ENCODE measurements at places on chromosomes 7 and 10.

- no peak for DNase-seq
These were observed 93.0 kb downstream of the TNS3 start for GRCh38 chr7:47488969-47489342.

- DNase-seq, result no peak
These were observed 52.0 kb downstream of the C10orf90 start for GRCh38 chr10:126618466-126618865.

GRCh38 chr7:99031496-99031895 lies 112.4 kb downstream of the SMURF1 start:
- DNase-seq, result no peak

GRCh38 chr7:155530601-155531000 lies 15.8 kb downstream of the CNPY1 start:
- no peak for DNase-seq

GRCh38 chr7:40156988-40157387 lies 22.2 kb downstream of the SUGCT start:
- DNase-seq, result no peak

DNA sequence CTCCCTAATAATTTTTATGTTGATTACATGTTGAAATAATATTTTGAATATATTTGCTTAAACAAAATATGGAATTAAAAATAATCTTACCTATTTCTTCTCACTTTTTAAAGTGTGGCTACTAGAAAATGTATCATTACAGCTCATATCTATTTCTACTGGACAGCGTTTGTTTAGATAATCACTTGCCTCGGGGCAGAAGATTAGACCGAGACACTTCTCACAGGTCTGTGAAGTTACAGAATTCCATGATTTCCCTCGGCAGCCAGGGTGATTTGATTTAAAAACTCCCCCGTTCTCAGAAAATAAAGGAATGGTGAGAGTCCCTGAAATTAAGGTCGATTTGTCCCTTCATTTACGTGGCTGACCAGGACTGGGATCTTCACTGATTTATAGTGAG lies 162.5 kb downstream of the DGKI start:
- no peak for DNase-seq

DNA sequence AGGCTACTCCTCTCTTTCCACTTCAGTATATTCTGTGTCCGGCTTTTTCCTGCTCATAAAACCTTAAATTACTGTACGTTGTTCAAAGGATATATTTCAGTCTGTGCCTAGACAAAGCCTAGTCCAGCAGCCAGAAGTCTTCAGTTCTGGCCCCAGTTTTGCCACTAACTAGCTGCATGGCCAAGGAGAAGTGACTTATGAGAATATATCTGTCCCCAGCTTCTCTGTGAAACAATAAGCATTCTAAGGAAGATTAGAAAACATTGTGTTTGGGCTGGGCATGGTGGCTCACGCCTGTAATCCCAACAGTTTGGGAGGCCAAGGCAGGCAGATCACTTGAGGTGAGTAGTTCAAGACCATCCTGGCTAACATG lies 105.0 kb upstream of the HDAC9 start:
- no peak for DNase-seq

GRCh38 chr7:104976966-104977636 lies 36.9 kb upstream of the KMT2E start:
- no peak for DNase-seq

- no peak for DNase-seq
These were observed 239.5 kb upstream of the PPP1R3A start for GRCh38 chr7:114158275-114158674.

DNA sequence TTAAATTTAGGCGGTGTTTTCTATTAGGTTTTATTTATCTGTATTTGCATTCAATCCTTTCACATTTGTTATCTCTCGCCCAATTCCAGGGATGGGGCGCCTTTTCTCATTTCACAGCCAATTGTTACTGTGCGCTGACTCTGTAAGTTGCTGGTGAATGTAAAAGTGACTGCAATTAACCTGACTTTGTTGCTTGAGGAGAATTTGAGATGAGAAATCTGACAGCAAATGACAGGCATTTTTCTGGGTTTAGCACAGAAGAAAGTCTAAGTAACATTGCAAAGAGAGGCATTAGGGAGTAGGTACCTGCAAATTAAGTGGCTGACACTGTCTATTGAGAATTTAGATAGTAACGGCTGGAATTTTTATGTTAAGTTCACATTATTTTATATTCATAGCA lies 16.6 kb downstream of the FOXP2 start:
- DNase-seq, result no peak

DNA sequence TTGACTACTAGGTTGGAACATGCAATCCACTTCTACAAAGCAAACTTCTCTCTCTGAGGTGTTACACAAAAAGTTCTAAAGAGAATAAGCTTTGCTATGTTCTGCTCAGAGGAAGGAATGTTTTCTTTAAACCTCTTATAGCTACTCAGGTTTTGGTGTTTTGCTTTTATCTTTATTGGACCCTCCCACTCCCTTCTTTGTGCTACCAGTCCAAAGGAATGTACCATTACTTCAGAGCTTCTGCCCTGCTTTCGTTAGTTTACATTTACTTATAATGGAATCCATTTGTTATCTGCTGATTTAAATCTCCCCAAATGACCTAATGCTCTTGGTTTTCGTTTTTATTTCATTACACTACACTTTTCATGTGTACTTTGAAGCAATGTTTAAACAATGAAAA lies 154.9 kb downstream of the ATE1 start:
- DNase-seq, result no peak

GRCh38 chr10:104300002-104300735 lies 31.2 kb downstream of the GSTO2 start:
- no peak for DNase-seq

DNA sequence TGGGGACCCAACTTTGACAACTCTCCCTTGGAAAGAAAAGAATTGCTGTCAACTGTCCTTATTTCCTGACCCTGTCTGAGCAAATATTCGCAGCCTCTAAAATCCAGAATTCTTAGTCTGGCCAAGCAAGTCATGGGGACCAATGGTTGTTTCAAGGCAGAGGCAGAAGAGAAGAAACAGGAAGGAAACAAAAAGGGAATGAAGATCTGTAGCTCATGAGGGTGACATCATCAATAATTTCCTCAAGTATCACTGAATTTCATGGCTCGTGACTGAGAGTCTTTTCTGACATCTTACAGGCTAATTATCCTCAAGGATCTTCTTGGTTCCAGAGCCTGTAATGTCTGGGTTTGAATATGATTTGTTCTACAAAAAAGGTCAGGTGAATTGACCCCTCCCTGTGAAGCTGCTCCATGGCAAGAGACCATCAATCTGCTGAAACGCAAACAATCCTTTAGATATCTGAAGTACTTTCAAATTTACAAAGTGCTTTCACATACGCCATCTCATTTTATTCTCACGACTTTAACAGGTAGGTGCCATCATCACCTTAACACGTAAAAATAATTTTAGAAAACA lies 5.8 kb downstream of the CDK6 start:
- DNase-seq, result no peak

DNA sequence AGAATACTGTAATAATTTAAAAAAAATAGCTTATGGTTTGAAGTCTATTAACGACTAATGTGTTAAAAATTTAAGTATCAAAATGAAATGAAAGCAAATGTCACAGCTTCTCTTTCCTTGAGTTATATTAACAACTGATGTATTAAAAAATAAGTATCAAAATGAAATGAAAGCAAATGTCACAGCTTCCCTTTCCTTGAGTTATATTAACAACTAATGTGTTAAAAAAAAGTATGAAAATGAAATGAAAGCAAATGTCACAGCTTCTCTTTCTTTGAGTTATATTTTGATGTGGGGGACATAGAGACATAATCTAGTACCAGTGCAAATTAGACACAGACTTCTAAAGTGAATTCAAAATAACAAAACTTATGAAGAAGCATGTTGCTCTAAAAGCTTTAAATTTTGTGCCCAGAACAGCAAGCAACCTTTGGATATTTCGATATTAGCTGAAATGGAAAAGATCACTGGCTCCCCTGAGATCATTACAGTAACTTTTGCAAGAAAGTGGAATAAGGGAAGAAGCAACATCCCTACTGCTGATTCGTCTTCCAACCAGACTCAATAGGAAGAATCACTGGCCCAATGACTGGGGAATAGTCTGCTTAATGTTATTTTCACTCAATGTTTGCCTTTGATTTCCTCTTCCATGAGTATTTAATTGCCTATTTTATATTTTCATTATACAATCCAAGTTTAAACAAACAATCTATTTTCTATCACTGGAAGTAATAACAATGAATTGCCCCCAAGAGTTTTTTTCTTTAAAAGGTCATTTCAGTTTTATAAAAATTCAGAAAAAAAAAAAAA lies 8.0 kb downstream of the SKAP2 start:
- no peak for DNase-seq

DNA sequence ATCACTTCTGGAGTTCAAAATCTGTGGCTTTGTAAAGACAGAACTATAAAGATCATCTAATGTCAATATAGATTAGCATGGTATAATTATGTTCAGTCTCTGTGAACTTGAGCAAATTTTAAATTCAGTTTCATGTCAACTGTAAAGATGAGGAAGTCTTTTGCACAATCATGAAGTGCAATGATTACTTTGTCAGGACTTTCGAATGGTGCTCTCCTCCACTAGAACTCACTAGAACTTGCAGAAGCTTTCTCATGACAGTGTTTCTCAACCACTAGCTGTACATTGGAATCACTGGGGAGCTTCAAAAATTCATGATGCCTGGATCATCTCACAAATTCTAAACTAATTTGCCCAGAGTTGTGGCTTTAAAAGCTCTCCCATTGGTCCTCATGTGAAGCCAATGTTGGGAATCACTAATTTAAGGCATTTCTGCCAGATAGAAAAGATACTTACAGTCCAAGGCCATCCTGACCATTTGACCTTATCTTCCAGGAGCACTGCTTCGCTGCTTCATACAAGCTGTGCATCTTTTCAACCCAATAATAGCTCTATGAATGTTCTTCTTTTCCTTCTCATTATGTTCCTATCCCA lies 12.9 kb downstream of the OR2AE1 start:
- DNase-seq, result no peak

GRCh38 chr10:484925-485661 lies 204.4 kb downstream of the DIP2C start:
- DNase-seq, result no peak

- DNase-seq, result no peak
These were observed 87.9 kb downstream of the CUX1 start for GRCh38 chr7:101905203-101905865.

DNA sequence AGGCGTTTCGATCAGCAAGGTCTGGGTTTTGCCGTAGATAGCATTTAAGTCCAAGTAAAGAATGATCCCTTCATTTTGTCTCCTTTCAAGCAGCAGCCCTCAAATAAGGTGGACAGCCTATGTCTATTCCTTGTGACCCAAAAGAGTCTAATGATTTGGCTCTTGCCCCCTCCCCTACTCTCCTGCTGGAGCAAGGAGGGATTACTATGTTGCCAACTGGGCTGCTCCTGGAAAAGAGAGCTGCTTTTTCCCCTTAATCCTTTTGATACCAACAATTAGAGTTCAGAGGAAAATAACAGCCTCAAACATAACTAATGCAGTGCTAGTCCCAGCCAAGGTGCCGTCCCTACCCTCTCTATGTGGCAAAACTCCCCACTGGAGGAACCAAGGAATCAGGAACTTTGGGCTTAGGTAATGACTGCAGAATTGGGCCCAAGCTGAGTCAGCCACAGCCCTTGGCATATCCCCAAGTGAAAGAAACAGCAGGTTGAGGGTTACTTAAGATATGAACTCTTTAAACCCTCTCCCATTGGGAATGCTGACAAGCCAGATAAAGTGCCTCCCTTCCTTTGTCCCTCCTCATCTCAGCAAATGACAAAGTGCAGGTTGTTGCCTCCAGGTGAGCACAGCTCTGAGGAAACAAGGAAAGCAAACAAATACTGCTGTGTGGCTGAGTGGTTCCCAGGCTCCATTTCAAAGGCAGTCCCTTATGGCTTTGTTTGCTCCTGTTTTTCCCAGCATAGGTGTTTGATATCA lies 643.7 kb downstream of the INHBA start:
- DNase-seq, result no peak

- no peak for DNase-seq
These were observed 45.7 kb upstream of the PTPRN2 start for GRCh38 chr7:158633055-158633956.

GRCh38 chr7:74311305-74311744 lies 22.1 kb downstream of the CLIP2 start:
- DNase-seq, result no peak

GRCh38 chr7:131357282-131357880 lies 29.7 kb downstream of the MKLN1 start:
- DNase-seq, result no peak

- no peak for DNase-seq
These were observed 208.8 kb downstream of the KCNMA1 start for GRCh38 chr10:77428691-77429395.

DNA sequence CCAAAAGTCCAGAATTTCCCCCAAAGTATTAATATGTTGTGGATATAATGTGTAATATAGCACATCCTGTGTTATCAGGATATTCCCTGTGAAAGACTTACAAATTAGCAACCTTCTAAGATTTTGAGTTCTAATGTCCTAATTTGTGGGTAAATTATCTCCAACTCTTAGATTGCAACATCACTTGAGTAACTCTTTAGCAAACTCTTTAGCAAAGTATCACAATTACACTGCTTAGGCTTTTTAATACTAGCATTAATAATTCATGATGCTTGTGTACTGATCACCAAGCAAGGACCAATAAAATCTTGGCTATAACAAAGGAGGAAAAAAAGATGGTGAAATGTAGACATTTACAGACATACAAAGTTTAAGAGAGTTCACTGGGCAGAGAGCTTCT lies 27.7 kb downstream of the HIP1 start:
- DNase-seq, result no peak

GRCh38 chr7:132154695-132155471 lies 421.4 kb downstream of the PLXNA4 start:
- no peak for DNase-seq

DNA sequence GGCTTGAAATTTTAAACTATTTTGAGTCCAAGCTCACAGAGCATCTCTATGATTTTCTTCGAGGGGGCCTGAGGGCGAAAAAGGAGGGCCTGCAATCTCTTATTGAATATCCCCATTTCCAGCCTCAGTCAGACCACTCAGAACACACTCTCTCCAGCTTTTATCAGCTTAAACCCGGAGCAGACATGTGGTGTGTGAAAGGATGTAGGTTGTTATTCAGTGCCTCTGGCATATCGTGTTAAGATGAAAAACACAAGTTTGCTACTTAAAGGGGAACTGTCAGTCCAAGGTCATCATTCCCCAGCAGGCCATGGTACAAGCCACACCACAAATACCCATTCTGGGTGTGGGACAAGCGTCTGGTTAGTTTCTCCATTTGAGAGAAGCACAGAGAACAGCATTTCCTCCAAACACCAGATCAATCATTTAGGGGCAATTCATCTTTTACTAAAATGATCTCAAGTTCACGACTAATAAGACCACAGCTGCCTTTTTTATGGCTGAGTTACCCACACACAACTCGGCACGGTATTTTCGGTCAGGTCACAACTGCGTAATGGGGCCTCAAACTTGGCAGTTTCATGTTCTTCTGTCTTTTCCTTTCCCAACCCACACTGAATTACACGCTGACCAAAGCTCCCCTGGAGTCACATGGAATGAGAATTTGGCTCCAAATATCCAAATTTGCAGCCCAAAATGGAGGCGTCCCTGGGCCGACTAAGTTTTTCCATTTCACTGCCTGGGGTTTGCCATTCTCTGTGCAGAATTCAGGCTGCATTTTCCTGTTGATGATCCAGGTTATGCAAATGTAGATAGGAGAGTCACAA lies 188.4 kb downstream of the SEM1 start:
- no peak for DNase-seq

GRCh38 chr7:5615190-5616070 lies 166.0 kb downstream of the RNF216 start:
- no peak for DNase-seq

- DNase-seq, result no peak
These were observed 43.9 kb upstream of the PDCD4 start for GRCh38 chr10:110827875-110828274.
